IgD-negative memory B cell (primary cell): ENCODE measurements at places on chromosomes 7 and 10. TPM values are rescaled to one million over a fixed set of nuclear protein-coding genes. Genes with fewer than 3 reads are reported as not detected.

The SAMD9 gene
- polyA plus RNA-seq, result 21.6 TPM

The PLEKHA1 gene
- polyA plus RNA-seq, result 24.0 TPM

The EBLN1 gene
- polyA plus RNA-seq, result not detected

The AQP1 gene
- polyA plus RNA-seq, result not detected

The CCDC3 gene
- polyA plus RNA-seq, result not detected

The NXPH1 gene
- not detected for polyA plus RNA-seq

The CYP3A5 gene
- polyA plus RNA-seq, result 0.16 TPM

The ZNF117 gene
- 2.4 TPM for polyA plus RNA-seq

The GSAP gene
- 32.9 TPM for polyA plus RNA-seq

The DGKI gene
- not detected for polyA plus RNA-seq

The MYOZ1 gene
- not detected for polyA plus RNA-seq

The MYL7 gene
- not detected for polyA plus RNA-seq

The DLX6 gene
- polyA plus RNA-seq, result not detected

The PCLO gene
- not detected for polyA plus RNA-seq

The TRPV5 gene
- not detected for polyA plus RNA-seq

The ANKRD30A gene
- not detected for polyA plus RNA-seq

The CPEB3 gene
- 2.5 TPM for polyA plus RNA-seq

The ATOH7 gene
- polyA plus RNA-seq, result not detected

The UCMA gene
- not detected for polyA plus RNA-seq

The TMEM225B gene
- polyA plus RNA-seq, result 1.6 TPM

The CDH23 gene
- not detected for polyA plus RNA-seq

The GCK gene
- 0.68 TPM for polyA plus RNA-seq

The CYP2E1 gene
- not detected for polyA plus RNA-seq

The LIPF gene
- polyA plus RNA-seq, result not detected

The CYP3A7 gene
- not detected for polyA plus RNA-seq

The CDK1 gene
- 0.46 TPM for polyA plus RNA-seq

The HELLS gene
- 10.3 TPM for polyA plus RNA-seq

The IKZF1 gene
- 213 TPM for polyA plus RNA-seq

The SERPINE1 gene
- polyA plus RNA-seq, result not detected

The ARID5B gene
- polyA plus RNA-seq, result 154 TPM

The FAM131B gene
- polyA plus RNA-seq, result 0.38 TPM

The NACAD gene
- polyA plus RNA-seq, result not detected

The GTF2I gene
- polyA plus RNA-seq, result 81.5 TPM

The PILRA gene
- polyA plus RNA-seq, result 2.3 TPM

The STEAP1B gene
- 3.4 TPM for polyA plus RNA-seq

The CALN1 gene
- polyA plus RNA-seq, result not detected

The RGR gene
- not detected for polyA plus RNA-seq

The MPP7 gene
- polyA plus RNA-seq, result 2.3 TPM

The GIMAP4 gene
- 16.2 TPM for polyA plus RNA-seq

The NEUROD6 gene
- polyA plus RNA-seq, result not detected

The FAM237B gene
- polyA plus RNA-seq, result not detected
